AG08396 (cell line): ENCODE measurements at places on chromosomes 2 and 18.

DNA sequence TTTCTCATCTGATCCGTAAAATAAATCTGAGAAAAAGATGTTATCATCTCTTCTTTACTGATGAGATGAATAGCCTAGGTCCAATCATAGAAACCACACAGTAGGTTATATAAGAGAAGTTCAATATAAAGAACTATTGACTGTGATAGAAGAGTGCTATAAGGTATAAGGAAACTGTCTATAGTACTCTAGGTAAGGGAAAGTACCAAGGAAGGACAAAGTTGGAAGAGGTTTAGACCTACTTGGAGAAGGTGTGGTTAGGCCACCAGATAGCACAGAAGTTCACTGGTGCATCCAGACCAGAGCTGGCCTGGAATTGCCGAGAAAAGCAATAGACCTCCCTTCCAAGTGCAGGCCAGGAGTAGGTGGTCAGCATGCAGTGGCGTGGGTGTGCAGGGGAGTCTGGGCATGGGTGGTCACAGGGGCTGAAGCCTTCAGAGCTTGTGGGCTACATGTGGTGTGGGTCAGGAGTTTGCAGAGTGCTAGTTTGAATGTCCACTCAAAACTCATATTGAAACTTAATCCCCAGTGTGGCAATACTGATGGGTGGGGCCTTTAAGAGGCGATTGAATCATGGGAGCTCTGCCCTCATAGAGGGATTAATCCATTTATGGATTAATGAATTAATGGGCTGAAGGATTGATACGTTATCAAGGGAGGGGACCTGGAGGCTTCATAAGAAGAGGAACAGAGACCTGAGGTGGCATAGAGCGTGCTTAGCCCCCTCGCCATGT is 86.3 kb downstream of the ALPK2 start:
- DNase-seq, result no peak

- peak; percentile 47 for DNase-seq
Observed at GRCh38 chr18:22168360-22168921, 948 bp upstream of the GATA6 start.

DNA sequence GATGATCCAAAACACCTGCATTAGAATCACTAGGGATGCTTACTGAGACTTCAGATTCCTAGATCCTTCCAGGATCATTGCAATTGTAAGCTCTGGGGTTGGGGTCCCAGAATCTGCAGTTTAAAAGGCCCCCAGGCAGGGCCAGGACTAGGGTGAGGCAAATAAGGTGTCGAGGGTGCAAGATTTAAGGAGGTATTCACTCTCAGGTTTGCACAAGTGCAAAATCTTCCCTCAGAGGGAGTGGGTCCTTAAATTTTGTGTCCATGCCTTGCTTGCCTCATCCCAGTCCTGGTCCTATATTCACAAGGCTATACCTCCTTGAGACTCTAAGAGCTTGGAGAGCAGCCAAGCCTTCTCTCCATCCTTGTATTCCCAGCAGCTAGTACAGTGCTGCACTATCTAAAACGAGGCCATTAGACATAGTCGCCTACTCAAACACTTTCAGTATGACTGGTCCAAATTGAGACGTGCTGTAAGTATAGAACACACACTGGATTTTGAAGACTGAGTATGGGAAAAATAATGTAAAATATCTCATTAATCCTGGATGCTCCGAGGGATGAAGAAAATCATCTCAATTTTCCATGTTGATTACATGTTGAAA is 31.6 kb upstream of the MREG start:
- no peak for DNase-seq

GRCh38 chr2:24820175-24820513 is 26.9 kb downstream of the CENPO start:
- no peak for DNase-seq

DNA sequence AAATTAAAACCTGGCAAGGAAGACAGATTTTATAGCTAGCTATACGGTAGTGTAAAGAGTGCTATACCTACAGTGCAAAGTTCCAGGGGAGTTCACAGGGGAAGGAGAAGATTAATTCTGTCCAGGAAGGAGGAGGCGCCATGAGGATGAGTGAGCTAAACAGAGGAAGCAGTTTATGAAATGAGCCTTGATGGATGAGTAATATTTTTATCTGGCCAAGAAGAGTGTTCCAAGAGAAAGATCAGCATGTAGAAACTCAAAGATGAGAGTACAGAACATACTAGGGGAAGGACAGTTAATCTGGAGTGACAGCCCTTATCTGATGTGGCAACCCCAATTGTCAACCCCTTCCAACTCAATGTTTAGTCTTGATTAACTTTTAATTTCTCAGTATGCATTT is 54.8 kb downstream of the CDH20 start:
- DNase-seq, result peak; percentile 5

DNA sequence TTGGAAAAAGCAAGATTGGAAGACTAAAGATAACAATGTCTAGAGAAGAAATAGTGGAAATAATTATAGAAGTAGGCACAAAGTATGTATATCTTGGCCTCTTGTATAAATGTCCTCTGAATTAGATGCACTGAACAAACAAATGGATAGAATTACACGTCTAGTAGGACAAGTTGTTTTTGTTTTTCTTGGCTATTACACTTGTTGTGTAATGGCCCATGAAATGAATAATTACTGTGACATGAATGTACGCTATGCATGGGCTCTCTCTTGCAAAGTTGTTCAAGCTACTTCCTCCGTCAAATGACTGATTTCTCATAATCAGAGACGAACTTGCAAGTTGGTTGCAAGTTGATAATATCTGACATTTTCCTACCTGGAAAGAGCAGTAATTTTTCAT is 126.2 kb downstream of the PDE1A start:
- no peak for DNase-seq

GRCh38 chr2:28430377-28430765 is 37.7 kb downstream of the FOSL2 start:
- DNase-seq, result no peak

- no peak for DNase-seq
Observed at GRCh38 chr2:74957886-74958273, 563 bp upstream of the POLE4 start.

DNA sequence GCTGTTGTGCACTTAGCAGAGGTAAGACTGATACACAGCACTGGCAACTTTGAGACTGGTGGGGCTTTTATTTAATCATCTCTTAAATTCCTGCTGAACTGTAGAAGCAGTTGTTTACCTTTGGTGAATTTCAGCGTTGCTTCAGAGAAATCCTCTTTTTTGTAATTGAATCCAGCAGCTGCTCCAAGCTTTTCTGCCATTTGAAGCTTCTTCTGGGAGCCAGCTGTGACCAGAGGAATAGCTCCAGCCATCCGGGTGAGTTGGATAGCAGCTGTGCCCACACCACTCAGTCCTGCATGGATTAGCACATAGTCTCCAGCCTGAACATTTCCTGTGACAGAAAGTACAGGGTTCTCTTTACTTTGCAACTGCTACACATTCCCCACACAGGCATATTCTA is 3.9 kb downstream of the TP53I3 start:
- no peak for DNase-seq
